ENCODE measurements at places on chromosomes 11 and 22. TPM values are rescaled to one million over a fixed set of nuclear protein-coding genes. Genes with fewer than 3 reads are reported as not detected.

BRMS1 gene
- 48.4 TPM for total RNA-seq

MMP12 gene
- total RNA-seq = not detected

- no peak for DNase-seq
Measured at GRCh38 chr11:77725433-77725832, 87.8 kb upstream of the CLNS1A start.

DNA sequence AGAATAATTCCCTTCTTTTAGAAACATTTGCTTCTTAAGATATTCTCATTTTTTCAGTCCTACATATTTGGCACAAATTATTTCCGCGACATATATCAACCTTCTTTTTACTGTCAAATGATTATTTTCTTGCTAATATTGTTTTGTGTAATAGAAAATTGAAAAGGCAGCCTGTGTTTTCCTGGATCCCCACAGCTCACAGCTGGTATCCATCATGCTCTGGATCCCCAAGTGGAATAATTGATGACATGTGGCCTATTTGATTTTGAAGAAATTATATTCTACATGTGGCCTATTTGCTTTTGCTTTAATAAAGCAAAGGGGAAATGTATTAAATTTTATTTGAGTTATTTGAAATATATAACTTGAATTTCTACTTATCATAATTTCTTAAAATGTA lies 199.4 kb upstream of the LUZP2 start:
- DNase-seq = no peak

DNA sequence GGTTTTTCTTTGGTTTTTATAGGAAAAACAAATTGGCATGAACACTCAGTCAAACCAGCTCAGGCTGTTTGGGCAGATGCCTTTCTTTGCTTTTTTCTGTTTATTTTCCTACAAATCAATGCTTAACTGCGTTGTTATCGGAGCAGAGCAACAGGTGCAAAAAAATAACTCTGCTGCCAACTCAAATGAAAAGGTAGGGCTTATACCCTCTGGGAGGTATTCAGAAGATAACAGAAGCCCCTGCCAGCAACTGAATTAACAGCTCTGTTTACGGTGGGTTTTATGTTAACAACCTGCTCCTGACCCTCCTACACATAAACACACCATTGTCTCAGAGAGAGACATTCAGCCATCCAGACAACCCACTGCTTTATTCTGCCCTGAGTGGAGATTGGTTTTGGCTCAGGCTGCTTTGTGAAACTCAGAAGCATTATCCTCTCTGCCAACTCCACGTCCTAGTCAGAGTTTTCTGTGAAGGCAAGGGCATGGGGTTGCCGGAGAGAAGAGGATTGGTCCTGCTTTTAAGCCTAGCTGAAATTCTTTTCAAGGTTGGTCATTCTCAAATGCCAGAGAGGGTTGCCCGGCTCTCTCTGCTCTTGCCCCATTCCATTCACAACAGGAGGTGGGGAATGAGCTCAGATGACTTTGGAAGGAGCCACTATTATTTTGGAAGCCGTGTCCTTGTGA lies 11.4 kb downstream of the EHF start:
- DNase-seq = peak; percentile 74

LAYN gene
- 4.0 TPM for total RNA-seq

- DNase-seq = no peak
Measured at GRCh38 chr22:23516304-23516703, 63.8 kb downstream of the IGLL1 start.

DNA sequence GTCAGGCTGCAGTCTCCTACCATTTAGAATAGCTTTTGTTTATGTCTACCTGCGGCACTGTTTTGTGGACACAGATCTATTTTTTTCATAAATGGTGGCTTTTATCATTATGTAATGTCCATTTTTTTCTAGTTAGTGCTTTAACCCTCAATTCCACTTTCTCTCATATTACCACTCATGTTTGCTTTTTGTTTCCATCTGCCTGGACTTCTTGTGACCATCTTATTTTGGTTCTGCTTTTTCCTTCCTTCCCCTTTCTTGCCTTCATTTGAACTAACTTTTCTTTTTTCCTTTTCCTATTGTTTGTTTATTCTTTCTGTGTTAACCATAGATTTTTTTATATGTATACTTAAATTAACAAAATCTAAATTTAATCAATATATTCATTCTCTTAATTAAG lies 98.5 kb upstream of the SLC22A12 start:
- DNase-seq = no peak

RIBC2 gene
- not detected for total RNA-seq

DNA sequence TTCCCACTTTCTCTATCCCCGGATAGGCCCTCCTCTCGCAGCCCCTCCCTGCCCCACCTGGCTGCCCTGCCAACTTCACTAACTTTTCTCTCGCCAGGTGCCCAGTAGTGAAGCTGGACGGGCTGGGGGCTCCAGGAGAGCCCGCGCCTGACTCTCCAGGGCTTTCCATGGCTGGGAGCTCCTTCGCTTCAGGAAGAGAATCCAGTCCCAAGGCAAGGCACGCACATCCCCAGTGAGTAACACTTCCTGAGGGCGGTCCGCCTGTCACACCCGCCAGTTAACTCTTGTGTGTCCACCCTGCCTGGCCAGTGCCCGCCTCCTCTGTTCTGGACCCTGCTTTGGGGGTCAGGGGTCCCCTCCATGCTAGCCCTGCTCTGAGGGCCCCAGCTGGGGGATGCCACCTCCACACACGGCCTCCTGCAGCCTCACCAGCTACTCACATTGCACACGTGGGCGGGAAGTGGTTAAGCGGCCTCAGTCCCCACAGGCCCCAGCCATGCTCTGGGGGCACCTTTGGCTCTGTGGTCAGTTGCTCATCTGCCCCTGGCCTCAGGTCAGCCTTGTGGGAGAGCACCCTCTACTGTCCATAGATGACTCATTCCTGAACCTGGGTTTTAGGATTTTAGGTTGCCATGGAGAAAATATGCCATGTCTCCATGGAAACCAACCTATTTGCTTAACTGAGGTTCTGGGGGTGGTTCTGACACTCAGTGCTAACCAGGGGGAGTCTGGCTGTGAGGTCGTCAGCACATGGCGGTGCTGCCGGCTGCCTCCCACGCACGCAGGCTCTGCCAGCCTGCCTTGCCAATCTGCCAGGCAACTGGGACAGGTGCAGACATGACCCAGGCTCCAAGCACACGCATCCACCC lies at the start of gene RIN1:
Gene RIN1 (minus strand): TSS at position 201 of the 869 bp plus-strand sequence. CDS start 32 bp downstream, at position 169.
- peak; percentile 63 for DNase-seq

GRCh38 chr11:124970925-124971324 lies 16.9 kb downstream of the CCDC15 start:
- no peak for DNase-seq

DNA sequence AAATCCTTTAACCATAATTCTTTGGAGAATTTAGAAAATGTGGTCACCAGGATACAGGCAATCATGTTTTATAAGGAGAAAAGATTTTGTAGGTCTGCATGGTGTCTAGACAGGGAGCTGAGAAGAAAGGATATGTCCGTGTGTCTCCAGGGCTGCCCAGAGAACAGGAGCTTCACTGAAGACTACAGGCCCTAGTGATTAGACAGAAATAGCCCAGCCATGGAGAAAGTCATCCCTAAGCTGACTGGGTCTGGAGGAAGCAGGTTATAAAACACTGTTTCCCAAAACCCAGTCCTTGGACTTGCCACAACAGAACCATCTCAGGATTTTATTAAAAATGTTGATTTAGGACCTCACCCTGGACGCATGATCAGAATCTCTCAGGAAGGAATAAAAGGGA lies 84.4 kb downstream of the GALNT18 start:
- DNase-seq = no peak

DNA sequence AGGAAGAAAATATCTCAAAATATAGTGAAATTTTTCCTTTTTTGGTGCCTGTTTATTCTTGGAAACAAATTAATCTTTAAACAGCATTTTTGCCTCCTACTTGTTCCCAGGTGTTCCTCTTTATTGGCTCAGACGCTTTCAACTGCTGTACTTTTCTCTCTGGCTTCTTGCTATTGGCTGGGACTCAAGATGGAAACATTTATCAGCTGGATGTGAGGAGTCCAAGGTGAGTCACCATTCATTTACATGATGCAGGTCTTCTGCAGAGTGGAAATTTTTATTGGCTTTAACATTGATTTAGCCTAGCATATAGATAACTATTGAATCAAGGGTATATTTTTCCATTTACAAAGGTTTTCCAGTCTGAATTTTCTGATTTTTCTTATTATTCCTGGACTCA lies 34.4 kb upstream of the DNAJB13 start:
- no peak for DNase-seq

DNA sequence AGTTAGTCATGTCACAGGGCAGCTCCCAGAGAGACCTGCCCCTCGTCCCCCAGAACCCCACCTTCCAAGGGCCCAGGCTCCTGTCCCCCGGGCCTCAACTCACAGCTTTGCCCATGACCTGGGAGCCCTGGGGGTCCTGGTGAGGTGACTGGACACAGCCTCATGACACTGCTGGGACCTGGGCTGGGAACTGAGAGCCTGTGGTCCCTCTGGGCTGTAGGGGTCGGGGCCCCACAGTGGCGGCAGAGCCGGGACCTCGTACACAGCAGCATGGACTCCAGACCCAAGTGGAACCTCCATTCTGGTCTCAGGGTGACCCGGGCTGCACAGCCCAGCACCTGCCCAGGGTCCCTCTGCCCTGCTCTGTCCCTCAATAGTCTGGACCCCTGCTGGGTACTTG lies 6.9 kb downstream of the APOBEC3A start:
- no peak for DNase-seq

ANKK1 gene
- 0.84 TPM for total RNA-seq

DNA sequence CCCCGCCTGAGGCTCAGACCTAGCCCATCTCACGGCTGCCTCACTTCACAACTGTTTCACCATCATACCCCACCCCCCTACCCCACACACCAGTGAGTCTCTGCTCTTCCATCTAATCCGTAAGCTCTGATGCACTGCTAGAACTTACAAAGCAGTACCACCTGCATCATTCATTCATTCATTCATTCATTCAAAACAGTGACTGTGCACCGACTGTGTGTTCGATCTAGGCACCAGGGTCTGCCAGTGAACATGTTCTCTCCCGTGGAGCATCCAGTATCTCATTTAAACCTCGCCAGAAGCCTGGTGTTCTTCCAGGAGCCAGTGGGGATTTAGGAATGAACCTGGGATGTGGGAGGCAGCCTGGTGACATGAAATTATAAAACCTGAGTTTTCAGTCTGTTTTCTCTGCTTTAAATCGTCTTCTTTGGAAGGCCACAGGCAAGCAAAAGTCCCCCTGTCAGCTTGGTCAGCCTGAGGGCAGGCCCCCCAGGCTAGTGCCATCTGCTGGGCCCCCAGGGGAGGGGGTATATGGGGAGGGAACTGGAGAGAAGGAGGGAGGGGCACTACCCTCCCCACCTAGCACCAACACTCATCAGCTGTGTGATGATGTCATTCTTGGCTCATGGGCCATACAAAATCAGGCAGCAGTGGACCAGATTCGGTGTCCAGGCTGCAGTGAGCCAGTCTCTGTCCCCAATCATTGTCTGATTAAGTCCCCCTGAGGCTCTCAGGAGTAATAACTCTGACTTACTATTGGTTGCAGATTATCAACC lies 18.4 kb downstream of the TMPRSS6 start:
- no peak for DNase-seq

- DNase-seq = no peak
Measured at GRCh38 chr11:131185915-131186314, 184.5 kb upstream of the NTM start.

OR56B4 gene
- not detected for total RNA-seq

PLET1 gene
- total RNA-seq = not detected

DNA sequence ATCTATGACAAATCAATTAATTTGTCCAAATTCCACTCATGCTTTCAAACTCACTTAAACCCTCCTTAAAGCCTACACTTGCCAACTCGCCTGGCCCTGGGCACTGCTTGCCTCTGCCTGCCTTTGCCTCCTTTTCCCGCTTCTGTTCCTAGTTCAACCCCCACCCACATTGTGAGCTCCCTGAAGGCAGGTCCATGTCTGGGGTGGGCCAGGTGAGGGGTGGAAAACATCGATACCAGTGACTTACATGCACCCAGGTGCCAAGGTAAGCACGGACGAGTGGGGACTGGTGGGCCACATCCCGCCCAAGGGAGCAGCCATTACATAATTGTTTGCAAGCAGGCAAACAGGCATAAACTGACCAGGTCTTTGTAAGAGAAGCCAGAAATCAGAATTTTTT lies 146.2 kb downstream of the ST3GAL4 start:
- DNase-seq = no peak

DNA sequence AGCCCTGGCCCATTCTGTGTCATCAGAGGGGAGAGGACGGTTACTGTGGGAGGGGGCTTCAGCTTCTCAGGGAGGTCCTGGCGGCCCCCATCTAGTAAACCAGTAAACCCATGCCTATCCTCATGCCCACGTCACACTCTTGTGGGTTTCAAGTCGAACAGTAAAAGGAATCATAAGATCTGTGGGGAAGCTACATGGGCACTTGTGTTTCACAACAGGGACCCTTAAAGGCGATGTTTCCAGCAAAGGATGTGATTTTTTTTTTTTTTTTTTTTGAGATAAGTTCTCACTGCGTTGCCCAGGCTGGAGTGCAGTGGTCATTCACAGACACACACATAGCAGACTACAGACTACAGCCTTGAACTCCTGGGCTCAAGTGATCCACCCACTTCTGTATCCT lies 9.2 kb upstream of the PARVG start:
- no peak for DNase-seq

OR52N4 gene
- not detected for total RNA-seq

DNA sequence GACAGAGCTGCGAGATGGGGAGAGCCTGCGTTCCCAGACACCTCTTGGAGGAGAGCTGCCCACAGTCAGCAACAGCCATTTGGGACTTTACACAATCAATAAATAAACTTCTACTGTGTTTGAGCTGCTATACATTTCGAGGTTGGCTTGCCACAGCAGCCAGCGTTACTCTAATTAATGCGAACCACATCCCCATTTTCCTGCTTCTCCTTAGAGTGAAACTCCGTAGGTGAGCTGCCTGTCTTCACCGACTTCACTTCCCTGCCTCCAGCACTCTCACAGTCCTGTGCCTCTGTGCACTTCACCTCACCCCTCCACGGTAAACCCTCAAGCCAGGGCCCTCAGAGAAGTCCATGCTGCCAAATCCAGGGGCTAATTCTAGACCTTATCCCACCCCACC lies 5.9 kb upstream of the SLC22A12 start:
- no peak for DNase-seq

FRMD8 gene
- 52.1 TPM for total RNA-seq

GRCh38 chr11:92528001-92528400 lies 303.4 kb downstream of the FAT3 start:
- no peak for DNase-seq

MIOX gene
- total RNA-seq = not detected

DNA sequence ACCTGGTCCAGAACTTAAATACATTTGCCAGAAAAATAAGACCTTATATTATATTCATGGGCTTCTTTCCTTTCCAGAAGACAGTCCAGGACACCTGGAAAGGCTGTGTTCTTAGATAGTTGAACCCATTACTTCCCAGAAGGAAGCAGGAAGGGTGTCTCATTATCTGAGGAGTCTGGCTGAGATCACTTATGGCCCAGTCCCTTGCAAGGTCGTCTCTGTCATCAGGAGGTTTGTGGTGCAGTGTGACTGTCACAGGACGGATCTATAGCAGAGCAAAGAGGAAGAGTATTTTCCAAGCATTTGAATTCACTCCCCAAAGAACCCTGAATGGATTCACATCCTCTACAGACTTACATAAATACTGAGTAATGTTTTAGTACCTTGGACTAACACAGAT lies 270.7 kb upstream of the MTNR1B start:
- DNase-seq = no peak

SMC1B gene
- not detected for total RNA-seq

- no peak for DNase-seq
Measured at GRCh38 chr11:10746871-10747270, 4.2 kb upstream of the CTR9 start.

CDC42BPG gene
- total RNA-seq = 9.1 TPM

All from adrenal gland (tissue), 19 donors.